Karpas-422 (cell line): ENCODE measurements at places on chromosomes 3 and 15.

GRCh38 chr3:102179326-102180177 is 255.3 kb upstream of the ZPLD1 start:
- no peaks in the 10 kb centered on the region for H3K4me1 ChIP-seq
- H3K4me3 ChIP-seq, result no peak overlapping the region
- no peak overlapping the region for H3K27ac ChIP-seq
- H3K36me3 ChIP-seq, result no peaks in the 10 kb centered on the region
- no peak for DNase-seq

DNA sequence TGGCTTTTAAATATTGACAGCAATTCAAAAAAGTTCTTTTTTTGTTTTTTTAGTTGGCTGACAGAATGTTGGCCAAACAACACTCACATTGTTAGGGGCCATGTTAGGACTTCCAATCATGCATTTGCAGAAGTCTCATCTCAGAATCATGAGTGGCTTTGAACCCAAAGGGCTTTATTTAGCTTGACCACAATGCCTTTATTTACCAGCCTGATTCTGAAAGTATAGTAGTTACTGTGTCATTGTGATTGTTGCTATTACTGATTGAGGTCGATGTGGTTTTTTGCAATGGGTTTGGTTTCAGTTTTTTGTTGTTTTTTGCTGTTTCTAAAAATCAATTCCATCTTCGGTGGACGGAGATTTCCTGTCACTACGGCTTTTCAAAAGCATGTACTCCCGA is 7.2 kb downstream of the GLDN start:
- H3K4me1 ChIP-seq, result peaks cover 20% of the 10 kb centered on the region
- H3K27me3 ChIP-seq, result no peaks in the 10 kb centered on the region

DNA sequence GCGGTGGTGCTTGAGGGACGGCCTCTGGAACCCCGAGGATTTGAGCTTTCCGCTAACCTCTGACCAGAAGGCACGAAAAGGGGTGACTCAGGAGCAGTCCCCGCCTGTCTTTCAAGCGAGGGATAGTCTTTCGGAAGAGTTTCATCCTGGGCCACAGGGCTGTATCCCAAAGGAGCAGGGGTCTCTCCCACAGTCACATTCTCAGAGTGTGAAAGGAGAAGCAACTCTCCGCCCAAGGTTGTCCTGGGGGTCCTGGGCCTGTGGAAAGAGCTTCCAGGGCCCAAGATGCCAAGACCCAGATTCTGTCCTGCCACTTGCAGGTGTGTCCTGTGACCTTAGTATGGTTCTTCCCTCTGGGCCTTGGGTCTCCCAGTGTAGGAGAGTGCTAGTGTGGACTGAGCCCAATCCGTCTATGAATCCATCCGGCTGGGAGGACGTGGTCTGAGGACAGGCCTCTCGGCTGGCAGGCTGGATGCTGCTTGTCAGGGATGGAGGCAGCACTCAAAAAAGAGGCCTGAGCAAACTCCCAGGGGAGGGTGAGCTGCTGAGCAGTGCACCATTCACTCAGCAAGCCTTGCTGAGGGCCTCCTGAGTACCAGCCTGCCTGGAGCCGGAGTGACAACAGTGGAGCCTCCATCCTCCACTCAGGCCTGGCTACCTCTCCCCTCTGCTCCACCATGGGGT is 1.6 kb upstream of the DUSP7 start:
- no peaks in the 10 kb centered on the region for H3K27me3 ChIP-seq
- DNase-seq, result peak; percentile 71
- H3K4me1 ChIP-seq, result peaks cover 48% of the 10 kb centered on the region
- peak overlapping the region; percentile 56 for H3K4me3 ChIP-seq

GRCh38 chr3:190701096-190701532 is 161.4 kb downstream of the GMNC start:
- DNase-seq, result peak; percentile 69
- no peaks in the 10 kb centered on the region for H3K27me3 ChIP-seq
- H3K27ac ChIP-seq, result no peak overlapping the region
- H3K36me3 ChIP-seq, result no peaks in the 10 kb centered on the region

GRCh38 chr3:37223576-37223975 is 49.2 kb upstream of the LRRFIP2 start:
- no peak overlapping the region for H3K4me3 ChIP-seq
- H3K4me1 ChIP-seq, result no peaks in the 10 kb centered on the region
- H3K27ac ChIP-seq, result no peak overlapping the region
- H3K27me3 ChIP-seq, result no peaks in the 10 kb centered on the region

DNA sequence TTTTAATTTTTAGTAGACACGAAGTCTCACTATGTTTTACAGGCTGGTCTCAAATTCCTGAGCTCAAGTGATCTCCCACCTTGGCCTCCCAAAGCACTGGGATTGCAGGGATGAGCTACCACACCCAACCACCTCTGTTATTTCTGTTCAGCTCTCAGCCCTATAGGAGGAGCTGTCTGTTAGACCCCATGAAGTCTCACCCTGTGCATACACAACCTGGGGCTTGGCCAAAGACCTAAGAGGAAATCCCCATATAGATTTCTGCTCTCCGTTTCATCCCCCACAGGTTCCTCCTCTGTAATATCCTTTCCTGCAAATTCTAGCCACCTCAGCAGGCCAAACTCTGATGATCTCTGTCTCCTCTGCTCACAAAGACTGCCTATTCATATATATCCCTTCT is 56.6 kb upstream of the CTDSPL2 start:
- no peak overlapping the region for H3K27ac ChIP-seq
- H3K4me3 ChIP-seq, result no peak overlapping the region
- no peaks in the 10 kb centered on the region for H3K36me3 ChIP-seq

- H3K4me1 ChIP-seq, result no peaks in the 10 kb centered on the region
- H3K27me3 ChIP-seq, result no peaks in the 10 kb centered on the region
- no peak overlapping the region for H3K4me3 ChIP-seq
- no peak for DNase-seq
- no peak overlapping the region for H3K27ac ChIP-seq
- no peaks in the 10 kb centered on the region for H3K36me3 ChIP-seq
These were observed 109.6 kb downstream of the FAM174B start for GRCh38 chr15:92545996-92546395.

DNA sequence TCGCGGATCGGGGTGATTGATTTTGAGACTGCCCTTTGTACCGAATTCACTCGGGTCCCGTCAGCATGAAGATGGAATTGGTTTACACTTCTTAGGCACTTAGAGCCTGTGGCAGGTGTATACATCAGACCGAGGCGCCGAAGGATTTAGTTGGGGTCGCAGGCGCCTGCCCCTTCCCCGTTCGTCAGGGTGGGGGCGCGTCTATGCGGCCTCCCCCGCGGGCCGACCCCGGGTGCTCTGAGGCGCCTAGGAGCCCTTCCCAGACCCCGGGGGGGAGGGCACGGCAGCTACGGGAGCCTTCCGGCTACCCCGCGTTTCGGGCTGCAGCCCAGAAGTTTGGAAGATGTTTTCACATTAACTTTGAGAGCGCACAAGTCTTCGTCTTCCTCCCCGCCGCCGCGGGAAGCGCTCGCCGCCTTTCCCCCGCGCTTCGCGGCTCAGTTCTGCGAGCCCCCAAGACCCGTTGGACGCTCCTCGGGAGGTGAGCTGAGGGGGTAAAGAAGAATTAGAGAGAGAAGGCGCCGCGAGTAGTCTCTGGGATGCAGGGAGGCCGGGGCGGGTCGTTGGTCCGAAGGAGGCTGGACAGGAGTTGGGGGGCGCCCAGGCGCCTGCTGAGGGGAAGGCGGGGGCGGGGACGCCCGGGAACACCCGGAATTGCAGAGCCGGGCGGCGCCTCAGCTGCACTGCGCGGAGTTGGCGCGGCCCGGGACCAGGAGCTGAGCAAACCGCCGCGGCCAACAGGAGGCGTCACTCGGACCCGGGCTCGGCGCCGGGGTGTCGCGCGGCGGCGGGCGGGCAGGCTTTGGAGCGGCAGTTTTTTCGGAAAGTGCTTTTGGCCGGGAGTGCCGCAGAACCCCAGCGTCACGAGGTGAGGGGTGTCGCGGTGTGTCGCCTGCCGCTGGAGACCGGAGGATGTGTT is 780 bp downstream of the TIPARP start:
- H3K27ac ChIP-seq, result 0 out of 2 replicates have a peak overlapping the region, but pooled peaks have one; percentile 31
- DNase-seq, result peak; percentile 80
- peak overlapping the region; percentile 85 for H3K4me3 ChIP-seq
- H3K36me3 ChIP-seq, result peaks cover 12% of the 10 kb centered on the region
- H3K27me3 ChIP-seq, result no peaks in the 10 kb centered on the region
